ENCODE measurements at places on chromosomes 12 and 14.

GRCh38 chr12:1552171-1552570, 42.2 kb downstream of the FBXL14 start:
- DNase-seq: no peak

DNA sequence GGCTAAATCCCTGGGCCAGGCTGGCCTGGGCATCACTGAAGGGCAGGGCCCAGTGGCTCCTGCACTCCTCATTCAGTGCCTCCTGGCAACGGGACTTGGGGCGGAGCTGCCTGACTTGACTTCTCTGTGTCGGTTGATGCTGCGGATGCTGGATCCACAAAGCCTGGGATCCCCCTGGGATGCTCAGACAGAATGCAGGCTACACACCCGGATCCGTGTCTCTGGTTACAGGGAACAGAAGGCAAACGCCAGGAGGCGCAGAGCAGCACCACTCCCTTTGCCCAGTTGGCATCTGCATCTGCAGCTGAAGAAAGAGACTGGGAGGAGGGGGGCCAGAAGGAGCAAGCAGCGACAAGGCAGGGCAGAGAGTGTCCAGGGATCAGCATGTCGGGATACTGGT, 154.5 kb upstream of the FKBP4 start:
- no peak for DNase-seq

- DNase-seq: no peak
Measured at GRCh38 chr12:60070552-60070951, 474.7 kb downstream of the SLC16A7 start.

DNA sequence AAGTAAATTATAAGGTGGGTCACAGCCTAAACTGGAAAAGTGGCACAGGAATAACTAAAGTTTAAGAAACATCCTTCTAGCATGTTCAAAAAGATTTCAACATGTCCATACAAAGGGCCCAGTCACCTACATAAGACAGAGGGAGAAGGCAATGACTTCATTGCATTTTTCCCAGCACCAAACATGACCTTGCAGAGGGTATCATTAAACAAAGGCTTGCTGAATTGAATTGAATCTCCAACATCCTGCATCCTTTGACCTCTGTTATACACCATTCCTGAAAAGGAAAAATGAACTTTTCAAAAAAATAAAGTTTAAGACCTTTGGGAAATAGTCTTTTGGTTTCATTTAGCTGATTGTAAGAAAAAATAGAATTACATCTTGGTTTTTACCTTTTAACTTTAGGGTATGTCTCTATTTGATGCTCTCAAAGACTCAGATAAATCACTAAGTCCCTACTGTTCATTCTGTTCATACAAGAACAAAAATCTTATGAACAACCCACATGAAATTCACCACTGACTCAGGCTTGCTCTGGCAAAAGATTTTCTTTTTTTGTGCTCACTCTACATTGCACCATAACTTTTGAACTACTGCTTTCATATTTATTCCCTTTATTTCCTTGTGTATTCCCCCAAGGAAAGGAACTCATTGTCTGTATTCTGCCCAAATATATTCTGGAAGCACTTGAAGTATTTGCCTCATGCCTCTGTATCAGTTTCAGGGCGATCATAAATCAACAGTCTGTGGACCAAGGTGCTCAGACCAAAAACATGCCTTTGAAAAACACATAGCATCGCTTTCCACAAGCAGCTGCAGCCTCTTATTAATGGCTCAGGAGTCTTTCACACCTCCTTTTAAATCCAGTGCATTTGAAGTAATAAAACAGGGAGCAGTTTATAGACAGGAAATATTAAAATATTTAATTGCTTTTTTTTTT, 121.7 kb downstream of the DUSP6 start:
- no peak for DNase-seq

DNA sequence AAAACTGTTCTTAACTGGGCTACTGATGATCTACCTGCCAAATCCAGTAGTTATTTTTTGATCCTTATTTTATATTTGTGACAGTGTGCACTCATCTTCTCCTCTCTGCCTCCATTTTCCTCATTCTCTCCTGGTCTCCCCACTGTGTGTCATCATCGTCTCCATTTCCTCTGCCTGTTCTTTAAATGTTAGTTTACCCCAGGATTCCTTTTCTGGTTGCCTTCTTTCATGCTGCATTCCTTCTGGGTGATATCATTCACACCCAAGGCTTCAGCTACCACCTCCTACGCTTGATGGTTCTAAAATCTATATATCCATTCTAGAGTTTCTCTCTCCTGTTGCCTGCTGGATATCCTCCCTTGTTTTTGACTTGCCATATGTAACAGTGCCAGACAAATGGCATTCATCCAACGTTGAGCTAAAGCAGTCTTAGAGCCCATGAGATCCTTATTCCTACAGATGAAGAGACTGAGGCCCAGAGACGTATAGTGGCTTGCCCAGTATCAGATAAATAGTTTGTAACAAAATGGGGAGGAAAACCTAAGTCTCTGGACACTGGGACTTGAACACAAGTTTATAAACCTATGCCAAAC, 109.5 kb downstream of the DIP2B start:
- peak; percentile 70 for DNase-seq

- no peak for DNase-seq
Measured at GRCh38 chr12:92290886-92291285, 145.2 kb upstream of the BTG1 start.

DNA sequence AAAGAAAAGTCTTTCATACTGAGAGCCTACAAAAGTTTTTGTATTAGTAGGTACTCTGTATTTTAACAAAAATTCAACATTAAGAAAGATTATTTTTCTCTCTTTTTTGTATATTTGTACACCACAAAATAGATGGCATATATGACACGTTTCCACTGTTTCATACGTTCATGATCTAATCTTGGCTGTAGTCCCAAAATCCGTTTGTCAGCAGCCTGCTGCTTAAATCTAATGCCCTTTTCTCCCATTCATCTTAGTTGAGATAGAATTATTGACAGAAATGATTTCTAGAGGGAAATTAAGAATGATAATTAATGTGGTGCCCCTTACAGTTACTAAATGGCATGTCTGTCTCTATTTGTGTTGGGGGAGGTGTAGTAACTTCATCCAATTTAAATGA, 140.7 kb upstream of the NOVA1 start:
- DNase-seq: no peak

GRCh38 chr12:52636592-52637258, 15.3 kb downstream of the KRT2 start:
- no peak for DNase-seq

DNA sequence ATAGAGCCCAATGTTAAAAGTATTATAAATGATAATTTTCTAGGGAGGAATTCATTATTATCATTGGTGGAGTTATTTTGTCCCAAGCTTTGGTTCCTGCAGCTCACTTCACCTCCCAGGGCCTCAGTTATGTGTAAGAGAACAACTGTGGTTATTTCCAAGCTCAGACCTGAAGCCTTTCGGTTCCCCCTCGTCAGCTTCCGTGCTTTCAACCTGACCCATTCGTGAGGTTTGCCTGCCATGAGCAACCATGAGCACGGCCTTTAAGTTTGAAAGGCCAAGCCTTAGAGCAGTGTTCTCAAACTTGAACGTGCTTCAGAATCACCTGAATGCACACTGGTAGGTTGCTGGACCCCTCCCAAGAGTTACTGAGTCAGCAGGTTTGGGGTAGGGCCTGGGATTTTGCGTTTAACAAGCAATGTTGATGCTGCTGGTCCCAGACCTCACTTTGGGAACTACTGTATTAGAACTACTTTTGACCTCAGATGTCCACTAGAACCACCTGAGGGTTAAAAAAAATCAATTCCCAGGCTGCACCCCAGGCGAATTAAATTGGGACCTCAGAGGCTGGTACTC, 133.0 kb upstream of the PRMT8 start:
- no peak for DNase-seq

Measured in kidney epithelial cell (primary cell).